Nucleus accumbens (tissue), 56 donors: ENCODE measurements at places on chromosomes 5 and 9.

- no peak for DNase-seq
Measured at GRCh38 chr5:127417528-127417927, 99.9 kb upstream of the PRRC1 start.

DNA sequence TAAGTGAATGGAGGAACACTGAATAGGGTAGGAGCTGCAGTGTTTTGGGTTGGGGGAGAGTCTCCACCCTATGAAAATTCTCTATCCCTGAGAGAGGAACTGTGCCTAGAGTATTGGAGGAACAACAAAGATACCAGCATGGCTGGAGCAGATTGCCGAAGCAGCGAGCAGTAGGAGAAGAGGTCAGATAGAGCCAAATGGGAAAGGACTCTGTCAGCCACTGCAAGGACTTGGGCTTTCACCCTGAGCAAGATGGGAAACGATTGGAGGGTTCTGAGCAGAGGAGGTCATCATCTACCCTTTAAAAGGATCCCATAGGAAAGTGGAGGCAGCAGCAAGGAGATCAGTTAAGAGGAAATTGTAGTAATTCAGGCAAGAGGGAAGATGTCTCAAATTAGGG, 4.4 kb upstream of the LYSMD3 start:
- no peak for DNase-seq

GRCh38 chr9:1759009-1759408, 256.1 kb upstream of the SMARCA2 start:
- DNase-seq: no peak

DNA sequence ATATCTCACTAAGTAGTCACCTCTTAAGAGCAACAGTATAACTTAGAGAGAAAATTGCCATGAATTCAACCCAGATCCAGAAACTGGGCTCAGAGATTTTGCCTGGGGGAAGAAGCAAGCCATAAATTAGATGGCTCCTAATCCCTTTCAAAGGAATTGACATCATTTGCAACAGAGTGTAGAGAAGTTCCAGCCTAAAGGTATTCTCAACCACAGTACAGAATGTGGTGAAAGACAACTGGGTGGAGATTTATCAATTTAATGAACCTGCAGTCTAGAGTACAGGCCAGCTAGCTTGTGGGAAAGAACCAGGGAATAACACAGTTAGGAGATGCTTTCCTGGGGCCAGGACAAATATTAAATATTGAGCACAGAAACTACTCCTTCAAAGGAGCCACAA, 39.6 kb downstream of the CDKL3 start:
- no peak for DNase-seq

DNA sequence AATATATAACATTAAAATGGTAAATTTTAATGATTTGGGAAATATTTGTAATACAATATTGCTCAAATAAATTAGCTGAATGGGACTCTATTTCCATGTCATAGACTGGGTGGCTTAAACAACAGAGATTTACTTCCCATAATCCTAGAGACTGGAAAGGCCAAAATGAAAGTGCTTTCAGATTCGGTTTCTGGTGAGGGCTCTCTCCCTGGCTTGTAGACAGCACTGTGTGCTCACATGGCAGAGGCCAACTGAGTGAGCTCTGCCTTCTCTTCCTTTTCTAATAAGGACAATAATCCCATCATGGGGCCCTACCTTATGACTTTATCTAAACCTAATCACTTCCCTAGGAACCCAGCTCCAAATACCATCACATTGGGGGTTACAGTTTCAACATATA, 196.2 kb downstream of the MARCHF11 start:
- DNase-seq: no peak

- no peak for DNase-seq
Measured at GRCh38 chr5:41927604-41928003, 2.5 kb downstream of the FBXO4 start.

DNA sequence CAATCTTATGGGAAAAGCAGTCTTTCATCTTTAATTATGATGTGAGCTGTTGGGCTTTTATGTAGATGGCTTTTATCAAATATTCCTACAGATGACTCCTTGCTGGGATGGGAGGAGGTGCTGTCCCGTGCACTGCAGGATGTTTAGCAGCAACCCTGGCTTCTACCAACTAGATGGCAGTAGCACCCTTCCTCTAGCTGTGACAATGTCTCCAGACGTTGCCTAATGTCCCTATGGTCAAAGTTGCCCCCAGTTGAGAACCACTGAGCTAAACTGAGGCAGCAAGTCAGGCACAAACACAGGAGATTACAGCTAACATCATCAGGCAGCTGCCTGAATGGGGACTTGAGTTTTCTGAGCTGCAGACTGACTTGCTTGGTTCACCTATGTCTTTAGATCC, 401.9 kb upstream of the PDE4D start:
- DNase-seq: no peak

DNA sequence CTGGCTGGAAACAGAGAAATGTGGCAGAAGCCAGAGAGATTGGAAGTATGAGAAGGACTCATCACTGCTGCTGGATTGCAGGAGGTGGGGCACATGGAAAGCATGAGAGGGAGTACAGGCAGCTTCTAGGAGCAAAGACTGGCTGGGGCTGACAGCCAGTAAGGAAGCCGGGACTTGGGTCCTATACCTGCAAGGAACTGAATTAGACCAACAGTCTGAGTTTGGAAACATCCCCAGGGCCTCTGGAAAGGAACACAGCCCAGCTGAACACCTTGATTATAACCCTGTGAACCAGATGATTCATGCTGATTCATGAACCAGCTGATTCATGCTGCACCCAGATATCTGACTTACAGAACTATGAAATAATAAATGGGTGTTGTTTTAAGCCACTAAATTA, 93.4 kb downstream of the OSTF1 start:
- DNase-seq: no peak

DNA sequence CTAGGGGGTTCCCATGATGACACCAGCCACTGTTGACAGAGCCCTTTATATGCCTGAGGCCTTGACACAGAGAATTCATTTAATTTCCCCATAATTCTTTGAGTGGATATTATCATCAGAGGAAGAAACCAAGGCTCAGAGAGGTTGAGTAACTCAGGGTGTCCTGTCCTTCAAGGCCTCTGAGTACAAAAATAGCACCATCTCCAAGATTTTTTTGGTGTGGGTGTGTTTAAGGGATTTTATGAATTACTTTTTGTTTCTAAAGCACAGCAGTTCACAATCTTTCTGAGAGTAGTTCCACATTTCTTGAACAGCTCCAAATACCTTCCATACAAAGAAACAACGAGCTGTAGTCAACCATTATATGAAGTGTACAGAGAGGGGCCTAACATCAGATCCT, 6.2 kb upstream of the GSN start:
- DNase-seq: no peak

DNA sequence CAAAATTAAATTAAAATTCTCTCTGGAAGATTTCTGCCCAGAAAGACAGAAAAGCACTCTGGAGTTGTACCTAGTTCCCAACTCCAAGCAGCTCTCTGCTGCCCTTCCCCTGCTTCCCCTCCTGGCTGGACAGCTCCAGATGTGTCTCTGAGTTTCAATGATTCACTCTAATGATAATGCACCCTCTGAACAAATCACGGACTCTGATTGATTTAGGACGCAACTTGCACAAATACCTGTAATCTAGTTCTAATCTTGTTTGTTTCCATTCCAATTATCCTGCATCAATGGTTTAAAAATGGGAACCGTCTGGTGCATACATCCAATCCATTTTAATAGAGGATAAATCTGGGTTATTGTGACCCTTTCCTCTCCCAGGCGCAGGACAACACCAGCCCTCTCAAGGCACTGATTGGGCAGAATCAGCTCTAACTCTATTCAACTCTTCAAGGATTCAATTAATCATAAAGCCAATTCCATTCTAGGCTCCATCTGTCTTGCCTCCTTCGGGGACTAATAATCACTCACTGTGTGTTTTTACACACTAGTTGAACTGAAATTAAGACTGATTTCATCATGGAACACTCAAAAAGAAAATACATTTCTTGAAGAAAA, 111.2 kb upstream of the LRRTM2 start:
- no peak for DNase-seq

GRCh38 chr5:956941-957747, 51.5 kb upstream of the NKD2 start:
- no peak for DNase-seq

GRCh38 chr9:130021123-130021522, 21.9 kb downstream of the FNBP1 start:
- DNase-seq: no peak

GRCh38 chr5:68464424-68464823, 248.9 kb downstream of the PIK3R1 start:
- DNase-seq: no peak

DNA sequence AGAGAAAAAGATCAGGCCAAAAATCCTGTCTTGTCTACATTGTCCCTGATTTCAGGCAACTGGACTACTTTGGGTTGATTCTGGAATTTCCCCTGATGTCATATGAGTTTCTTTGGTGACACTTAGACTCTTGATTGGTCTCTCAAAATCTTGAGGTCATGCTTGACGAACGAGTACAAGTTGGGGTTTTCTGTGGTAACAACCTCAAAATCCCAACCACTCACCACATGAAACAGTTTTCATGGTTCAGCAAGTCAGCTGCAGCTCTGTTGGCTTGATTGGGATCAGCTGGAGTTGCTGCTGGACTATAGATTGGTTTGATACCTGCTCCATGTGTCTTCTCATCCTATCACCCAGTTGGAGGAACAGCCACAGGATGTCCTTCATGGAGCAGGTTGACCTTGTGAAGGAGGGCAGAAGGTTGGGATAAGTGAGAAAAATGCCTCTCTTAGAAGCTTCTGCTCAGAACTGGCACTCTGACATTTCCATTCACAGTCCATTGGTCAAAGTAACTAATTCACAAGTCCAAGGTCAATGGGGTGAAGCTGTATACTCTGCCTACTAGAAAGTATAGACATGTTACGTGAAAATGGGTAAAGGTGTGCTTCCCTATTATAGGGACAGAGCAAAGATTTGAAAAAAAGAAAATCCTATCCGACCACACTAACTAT, 284.5 kb downstream of the SH3GL2 start:
- no peak for DNase-seq

GRCh38 chr9:94697972-94698581, 28.4 kb upstream of the AOPEP start:
- no peak for DNase-seq

DNA sequence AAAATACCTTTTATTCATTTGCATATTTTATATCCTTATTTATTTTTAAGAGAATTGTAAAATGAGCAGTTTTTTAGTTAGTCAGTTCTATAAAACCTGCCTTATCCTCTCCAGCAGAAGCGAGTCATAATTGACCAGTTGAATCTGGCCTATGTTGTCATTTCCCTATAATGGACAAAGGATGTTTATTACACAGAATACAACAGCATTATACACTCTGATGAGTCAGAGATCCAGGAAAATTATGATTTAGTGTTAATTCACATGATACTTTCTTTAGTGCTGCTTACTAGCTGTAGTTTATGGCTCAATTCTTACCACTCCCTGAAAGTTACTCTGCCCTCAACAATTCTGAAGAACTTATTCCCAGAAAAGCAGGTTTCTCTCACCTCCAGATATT, 26.8 kb upstream of the LURAP1L start:
- DNase-seq: no peak

- DNase-seq: no peak
Measured at GRCh38 chr5:60366489-60366888, 333.5 kb downstream of the DEPDC1B start.

- DNase-seq: no peak
Measured at GRCh38 chr9:93422977-93423616, 28.4 kb upstream of the FAM120A start.

- no peak for DNase-seq
Measured at GRCh38 chr5:31995006-31995405, 179.1 kb downstream of the GOLPH3 start.

GRCh38 chr9:106947106-106947900, 84.3 kb downstream of the ZNF462 start:
- no peak for DNase-seq

DNA sequence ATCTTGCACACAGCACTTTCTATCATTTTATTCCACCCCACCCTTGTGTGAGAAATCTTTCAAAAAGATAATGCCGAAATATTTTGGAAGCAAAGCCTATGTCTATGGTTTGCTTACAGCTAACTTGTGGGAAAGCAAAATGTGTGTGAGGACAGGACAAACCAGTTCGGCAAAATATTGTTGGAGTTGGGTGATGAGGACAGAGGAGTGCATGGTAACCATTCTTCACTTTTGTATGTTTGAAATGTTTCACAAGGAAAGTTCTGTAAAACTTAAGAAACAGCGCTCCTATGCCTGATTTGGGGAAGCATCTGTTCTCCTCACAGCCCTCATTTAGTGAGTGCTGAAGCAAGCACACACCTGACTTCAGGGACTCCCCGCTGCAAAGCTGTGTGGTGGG, 62.0 kb upstream of the RNF130 start:
- no peak for DNase-seq

GRCh38 chr9:96782235-96782634, 4.3 kb upstream of the ZNF510 start:
- no peak for DNase-seq

- DNase-seq: no peak
Measured at GRCh38 chr9:88927510-88927909, 63.8 kb upstream of the S1PR3 start.

DNA sequence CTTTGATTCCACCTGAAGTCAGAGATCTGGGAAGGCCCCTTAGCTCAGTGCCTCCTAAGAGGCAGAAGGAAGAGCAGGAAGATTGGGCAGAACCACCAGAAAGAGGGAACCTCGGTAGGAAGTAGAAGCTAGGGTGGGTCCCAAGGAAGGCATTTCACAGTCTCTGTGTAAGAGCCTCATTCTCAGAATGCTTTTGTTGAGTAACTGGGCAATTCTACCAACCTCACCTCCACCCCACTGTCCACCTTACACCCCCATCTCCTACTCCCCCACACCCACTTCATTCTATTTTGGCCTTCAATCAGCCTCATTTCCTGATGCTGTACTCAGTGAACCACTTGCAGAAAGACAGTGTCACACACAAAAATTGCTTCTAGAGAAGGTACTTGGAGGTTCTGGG, 3.5 kb downstream of the HBEGF start:
- no peak for DNase-seq

- peak; percentile 27 for DNase-seq
Measured at GRCh38 chr9:38641985-38642864, 21.8 kb upstream of the ANKRD18A start.

DNA sequence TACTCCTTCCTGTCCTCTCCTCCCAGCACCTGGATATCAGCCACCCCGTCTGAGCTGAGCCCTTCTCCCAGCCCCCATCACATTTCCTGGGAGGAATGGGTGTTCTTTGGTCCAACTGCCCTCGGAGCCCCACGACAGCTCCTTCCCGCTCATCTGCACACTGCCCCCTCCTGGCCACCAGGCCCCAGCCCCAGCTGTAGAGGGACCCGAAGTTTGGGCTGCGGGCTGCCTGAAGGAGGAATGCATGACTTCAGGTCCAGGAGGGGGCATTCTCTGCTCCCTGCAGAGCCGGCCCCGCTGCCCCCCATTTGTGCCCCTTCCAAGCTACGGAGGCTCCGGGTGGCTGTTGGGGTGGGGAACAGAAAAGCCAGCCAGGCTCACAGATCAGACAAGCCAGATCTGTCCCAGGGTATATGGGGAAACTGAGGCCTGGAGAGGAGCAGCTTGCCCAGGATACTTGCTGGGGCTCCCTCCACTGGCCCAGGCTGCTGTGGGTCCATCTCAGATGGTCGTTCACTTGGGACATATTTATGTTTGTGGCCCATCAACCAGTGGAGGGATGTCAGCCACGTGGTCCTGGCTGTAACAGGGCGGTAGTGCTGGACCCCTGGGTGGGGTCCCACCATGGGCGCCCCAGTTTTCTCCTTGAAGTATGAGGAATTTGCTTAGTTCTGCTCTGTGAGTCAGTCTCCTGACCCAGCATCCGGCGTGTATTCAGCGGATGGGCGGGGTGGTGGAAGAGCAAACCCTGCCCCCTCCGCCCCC, 33.1 kb downstream of the DAB2IP start:
- DNase-seq: no peak

GRCh38 chr9:93612796-93613154, 36.4 kb downstream of the PHF2 start:
- DNase-seq: no peak

- DNase-seq: no peak
Measured at GRCh38 chr5:17379100-17379951, 118.7 kb upstream of the TAF11L2 start.
